ENCODE measurements at places on chromosomes 11 and 22.
A peak's percentile ranks its signal among the peaks of the same experiment; 100 is the strongest.

DNA sequence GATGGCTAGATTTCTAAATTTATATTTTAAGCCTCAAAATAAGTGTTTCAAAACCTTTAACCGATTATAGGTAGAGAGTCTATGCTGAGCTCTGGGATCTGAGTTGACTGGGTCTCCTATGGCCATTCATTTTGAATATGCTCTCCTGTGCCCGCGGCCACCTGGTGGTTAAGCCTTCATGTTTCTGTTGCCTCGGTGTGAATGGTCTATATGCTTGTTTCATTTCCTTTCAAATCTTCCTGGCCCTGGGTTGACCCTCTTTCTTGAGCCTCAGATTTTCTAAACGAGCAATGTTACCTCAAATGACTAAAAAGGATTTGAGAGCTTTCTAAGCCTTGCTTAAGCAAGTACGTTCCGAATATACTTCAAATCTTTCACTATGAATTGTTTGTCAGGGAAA is 789.4 kb upstream of the KIRREL3 start:
- no peak for DNase-seq

DNA sequence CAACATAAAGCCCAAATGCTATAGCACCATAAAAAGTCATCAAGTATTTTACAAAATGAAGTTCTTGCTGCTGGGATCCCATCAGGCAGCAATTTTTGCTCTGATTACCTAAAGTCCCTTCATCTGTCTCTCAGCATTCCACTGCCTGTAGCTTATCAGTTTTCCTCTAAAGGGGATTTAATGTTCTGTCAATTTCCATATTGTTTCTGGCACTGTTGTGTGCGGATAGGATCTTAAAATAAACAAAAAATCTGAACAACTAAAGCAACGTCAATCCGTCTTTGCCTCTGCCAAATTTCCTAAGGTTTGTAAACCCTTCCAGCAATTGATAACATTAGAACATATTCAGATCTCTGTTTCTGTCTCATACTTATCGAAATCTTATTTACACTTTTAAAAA is 1126.3 kb upstream of the RAG2 start:
- DNase-seq = no peak

GRCh38 chr22:25057013-25057881 is 104.7 kb downstream of the KIAA1671 start:
- DNase-seq = peak; percentile 42

- no peak for DNase-seq
Observed at GRCh38 chr11:78583889-78584288, 9.2 kb upstream of the NARS2 start.
